Stimulated activated CD4-positive, alpha-beta T cell treated with anti-CD3 and anti-CD28 coated beads, Interleukin-4, amount 100 ng/mL, for 1 hour (primary cell): ENCODE measurements at places on chromosomes 1 and 21.

DNA sequence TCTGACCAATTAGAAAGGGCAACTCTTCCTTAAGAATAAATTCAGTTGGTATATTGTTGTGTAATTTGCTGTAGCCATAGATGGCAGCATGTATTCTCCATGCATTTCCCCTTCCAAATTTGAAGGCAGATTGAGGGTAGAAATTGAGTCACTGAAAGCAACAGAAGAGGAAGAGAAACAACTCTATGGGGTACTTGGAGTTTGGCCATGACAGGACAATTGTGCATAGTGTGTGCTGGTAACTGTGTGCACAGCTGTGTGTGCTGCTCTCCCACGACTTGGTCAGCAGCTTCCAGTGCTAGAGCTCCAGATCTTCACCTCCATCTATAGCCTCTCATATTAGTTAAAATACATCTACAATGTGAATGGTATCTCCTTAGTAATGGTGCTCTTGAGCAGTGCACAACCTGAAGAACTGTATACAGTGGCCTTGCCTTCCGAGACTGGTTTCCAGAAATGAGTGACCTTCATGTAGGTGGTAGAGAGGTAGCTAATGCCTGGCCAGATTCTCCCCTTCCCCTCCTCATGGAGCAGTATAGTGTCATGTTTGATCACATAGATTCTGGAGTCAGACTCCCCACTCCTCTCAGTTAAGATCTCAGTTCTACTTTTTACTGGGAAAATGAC, 882 bp upstream of the FCAMR start:
- no peak for DNase-seq

GRCh38 chr1:31736675-31737074, 27.5 kb downstream of the ADGRB2 start:
- peak; percentile 44 for DNase-seq

GRCh38 chr1:212699625-212700222, at the start of gene BATF3:
Gene BATF3 (minus strand): TSS chr1:212699840. CDS start chr1:212699762, 78 bp downstream.
- DNase-seq, result no peak

DNA sequence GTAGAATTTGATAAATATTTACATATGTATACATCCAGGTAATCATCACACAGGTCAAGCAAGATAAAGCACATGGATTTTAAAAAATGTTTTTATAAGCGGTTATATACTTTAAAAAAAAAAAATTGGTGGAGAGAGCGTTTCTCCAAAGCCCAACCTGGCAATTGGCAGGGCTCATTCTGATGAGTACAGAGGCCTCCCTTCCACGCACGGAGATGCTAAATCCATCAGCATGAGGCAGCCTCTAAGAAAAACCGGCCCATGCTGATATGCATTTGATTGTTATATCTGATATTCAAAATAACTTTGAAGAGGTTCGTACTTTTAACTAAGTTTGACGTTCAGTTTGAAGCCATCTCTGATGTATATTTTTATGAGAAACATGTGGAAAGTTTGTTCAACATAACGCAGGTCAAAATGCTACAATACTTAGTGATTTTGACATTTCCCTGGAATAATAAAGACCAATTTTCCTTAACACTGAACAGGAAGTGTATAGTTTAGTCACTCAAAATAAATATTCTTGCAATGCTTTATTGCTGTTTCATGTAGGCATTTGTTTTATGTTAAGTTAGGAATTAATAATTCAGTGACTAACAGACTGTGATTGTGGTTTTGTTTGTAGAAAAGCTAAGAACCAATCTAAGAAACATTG, 151.7 kb downstream of the NR5A2 start:
- no peak for DNase-seq

DNA sequence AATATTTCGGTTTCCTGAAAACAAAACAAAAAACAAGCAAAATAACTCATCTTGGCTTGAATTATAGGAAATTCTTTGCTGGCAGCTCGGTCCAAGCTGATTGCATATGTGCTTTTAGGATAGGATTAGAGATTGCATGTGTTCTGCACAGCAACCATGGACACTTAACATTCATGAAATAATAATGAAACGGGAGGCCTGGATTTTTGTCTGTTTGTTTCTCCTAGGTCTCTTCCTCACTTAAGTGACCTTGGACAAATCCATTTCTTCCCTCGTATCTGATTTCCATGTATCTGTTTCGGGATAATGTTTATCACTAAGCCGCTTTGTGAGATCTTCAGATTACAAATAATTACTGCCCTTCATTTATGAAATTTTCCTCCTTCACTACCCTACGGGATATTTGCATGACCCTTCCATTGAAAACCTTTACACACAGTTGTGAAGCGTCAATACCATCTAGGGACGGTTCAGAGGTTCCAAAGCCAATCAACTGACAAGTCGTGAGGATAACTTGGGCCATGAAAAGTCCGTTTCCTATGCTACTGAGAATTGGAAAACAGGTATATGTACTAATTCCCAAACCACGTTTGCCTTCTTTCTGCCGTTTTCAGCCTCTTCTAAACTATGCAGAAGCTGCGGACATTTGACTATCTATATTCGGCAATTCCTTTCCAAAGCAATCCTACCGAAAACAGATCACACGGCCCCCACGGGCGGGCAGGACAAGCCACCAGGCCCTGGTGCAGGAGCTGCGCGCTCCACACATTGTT, 1.3 kb upstream of the H3-3A start:
- no peak for DNase-seq

DNA sequence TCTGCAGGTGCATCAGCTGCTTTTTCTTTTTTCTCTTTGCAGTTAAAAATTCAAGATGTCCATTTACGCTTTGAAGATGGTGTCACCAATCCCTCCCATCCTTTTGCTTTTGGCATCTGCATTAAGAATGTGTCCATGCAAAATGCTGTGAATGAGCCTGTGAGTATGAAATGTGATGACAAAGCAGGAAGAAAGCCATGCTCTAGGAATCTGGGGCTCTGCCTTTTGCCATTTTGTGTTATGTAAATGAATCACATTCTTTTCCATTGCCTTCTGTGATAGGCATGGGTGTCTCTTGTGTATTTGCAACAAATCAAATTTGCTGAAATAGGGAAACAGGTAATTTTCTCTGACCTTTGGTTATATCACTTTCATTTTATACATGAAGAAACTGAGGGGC, 19.4 kb downstream of the VPS13D start:
- DNase-seq, result no peak

DNA sequence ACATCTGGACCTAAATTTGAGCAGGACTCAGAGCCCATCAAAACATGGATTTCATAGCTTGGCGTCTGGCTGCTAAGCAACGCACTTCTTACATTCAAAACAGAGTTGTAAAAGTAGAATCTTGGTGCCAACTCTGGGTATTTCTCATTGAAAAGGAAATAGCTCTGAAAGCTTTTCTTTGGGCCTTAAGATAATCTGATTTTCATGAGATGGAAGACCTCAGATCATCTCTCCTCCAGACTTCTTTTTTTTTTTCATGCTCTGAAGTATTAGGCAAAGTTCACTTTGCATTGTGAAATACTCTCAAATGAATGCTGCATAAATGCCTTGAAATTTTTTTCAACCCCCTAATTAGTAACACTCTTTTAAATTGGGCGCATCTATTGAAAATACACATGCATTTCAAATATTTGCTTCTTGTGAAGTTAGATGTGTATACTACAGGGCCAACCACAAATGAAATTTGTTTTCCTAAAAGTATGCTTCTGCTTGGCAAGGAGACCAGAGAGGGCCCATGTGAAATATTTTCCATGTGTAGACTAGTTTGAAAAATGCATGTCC, 4.2 kb downstream of the ADAMTS5 start:
- no peak for DNase-seq

GRCh38 chr1:232473324-232473723, 156.6 kb downstream of the SIPA1L2 start:
- DNase-seq, result no peak

- no peak for DNase-seq
Observed at GRCh38 chr1:164233149-164233548, 325.8 kb upstream of the PBX1 start.

GRCh38 chr21:41783476-41784180, 16.8 kb upstream of the RIPK4 start:
- DNase-seq, result no peak

- DNase-seq, result no peak
Observed at GRCh38 chr1:115906627-115907026, 65.7 kb upstream of the NHLH2 start.

DNA sequence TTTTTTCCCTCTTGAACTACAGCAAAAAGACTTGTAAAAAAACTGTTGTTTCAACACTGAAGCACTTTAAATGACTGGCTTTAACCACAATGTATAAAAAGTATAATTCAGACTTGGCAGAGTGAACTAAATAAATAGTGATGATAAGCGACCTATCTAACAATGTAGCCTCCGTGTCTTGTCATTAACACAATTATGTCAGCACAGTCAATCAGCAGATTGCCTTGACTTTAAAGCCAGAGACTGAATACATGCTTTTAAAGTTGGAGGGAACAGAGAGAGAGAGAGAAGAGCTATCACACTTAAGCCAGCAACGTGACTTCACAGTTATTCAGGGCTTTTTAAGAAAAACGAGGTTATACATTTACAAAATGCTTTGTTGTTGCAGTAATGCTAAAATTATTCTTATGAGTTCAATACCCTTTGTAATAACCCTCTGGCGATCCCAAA, 378.1 kb downstream of the LMO4 start:
- no peak for DNase-seq

GRCh38 chr1:95233319-95233736, 682 bp upstream of the RWDD3 start:
- DNase-seq, result no peak

DNA sequence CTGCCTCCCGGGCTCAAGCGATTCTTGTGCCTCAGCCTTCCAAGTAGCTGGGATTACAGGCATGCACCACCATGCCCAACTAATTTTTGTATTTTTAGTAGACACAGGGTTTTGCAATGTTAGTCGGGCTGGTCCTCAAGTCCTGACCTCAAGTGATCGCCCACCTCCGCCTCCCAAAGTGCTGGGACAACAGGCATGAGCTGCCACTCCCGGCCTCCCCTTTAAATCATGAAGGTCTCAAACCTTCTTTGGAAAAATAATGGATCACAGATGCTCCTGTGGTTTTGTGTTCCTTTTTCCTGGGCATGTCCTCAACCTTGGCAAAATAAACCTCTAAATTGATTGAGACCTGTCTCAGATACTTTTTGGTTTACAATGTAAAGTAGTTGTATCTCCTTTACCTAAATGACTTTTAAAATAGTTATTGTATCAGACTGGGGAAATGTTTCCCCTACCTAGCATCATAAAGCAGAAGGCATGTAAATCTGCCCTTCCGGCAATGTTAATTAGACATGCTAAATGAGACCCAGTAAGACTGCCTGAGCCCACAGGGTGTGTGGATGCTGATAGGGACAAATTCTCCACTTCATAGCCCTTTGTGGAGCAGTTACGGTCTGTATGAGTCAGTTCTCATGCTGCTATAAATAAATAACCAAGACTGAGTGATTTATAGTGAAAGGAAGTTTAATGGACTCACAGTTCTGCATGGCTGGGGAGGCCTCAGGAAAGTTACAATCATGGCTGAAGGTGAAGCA, 27.8 kb downstream of the CBR1 start:
- no peak for DNase-seq

DNA sequence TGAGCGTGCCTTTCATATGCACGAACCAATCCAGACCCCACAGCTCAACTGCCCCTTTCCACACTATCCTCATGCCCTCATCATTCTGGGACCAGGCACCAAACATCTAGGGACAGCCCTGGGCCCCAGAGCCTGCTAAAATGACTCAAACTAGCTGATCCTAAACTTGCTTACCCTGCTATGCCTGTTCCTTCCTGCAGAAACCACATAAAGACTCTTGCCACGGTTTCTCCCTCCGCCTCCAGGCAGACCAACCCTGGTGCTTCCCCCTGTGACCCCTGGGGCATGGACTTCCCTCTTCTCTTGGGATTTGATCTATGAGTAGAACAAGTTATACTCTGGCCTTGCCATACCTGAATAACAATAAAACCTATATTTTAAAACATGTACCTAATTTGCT, 138.0 kb upstream of the CD34 start:
- no peak for DNase-seq

DNA sequence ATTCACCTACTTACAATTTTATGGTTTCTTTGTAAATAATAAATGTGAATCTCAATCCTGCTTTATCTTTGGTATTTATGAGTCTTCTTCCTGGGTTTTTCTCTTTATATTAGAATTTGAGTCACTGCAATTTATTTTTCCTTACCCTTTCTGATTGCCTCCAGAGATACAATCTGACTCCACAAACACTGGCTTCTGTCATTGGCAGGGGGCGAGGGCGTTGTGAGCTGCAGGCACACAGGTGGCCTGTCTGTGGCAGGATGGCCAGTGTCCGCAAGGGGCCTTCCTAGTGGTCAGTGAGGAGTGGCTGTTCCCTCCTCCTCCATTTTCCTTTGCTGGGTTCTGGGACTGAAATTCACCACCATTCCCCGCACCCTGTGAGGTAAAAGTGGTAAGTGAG, 2.0 kb upstream of the MTARC1 start:
- no peak for DNase-seq

DNA sequence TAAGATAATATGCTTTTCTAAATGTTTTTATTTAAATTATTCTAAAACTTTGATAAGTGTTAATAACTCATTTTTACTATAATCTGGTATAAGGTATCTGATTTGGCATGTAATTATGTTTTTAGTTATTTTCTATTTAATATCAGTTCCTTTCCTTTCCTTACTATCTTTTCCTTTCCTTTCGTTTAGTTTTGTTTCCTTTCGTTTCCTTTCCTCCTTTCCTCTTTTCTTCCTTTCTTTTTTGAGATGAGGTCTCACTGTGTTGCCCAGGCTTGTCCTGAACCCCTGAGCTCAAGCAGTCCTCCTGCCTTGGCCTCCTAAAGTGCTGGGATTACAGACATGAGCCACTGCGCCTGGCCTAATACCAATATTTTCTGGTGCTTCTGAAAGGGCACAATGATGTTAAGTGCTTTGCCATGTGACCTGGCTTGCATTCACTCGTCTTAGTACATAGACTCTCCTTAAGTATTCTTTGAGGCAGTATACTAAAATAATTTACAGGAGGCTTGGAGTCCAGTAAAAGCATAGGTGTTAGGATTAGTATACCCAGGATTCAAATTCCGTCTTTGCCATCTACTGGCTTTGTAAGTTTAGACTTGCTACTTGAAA, 18.7 kb downstream of the MIER1 start:
- DNase-seq, result no peak

DNA sequence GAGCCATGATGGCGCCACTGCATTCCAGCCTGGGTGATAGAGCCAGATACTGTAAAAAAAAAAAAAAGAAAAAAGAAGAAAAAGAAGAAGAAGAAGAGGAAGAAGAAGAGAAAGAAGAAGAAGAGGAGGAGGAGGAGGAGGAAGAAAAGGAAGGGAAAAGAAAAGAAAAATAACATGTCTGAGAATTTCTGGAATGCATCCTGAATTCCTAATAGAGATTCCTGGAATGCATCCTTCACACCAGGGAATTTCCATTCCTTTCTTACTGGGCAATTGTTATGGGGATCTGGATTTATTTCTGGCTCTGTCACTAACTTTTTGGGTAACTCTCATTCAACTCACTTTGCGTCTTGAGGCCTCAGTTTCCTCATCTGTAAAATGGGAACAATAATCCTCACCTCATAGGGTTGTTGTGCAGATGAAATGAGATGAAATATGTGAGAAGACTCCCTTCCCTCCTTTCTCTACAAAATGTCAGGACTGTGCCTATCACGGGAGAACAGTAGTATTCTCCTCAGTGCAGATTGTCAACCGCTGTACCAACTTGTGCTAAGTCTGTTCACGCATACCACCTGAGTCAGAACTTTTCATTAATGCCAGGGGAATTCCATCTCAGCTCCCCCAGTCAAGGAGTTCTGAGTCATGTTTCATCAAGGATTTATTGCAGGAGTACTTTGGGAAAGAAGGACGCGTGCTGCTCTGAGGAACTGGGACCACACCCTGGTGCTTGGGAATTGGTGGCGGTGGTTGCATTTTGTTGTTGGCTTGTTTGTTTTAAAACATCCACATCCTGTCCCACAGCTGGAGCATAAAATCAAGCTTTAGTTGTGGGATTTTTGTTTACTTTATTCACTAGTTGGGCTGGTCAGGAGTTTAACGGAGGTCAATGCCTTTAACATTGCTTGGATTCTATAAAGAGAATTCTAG, 42.4 kb upstream of the ROR1 start:
- no peak for DNase-seq
